ENCODE measurements at places on chromosomes 16 and 17.

DNA sequence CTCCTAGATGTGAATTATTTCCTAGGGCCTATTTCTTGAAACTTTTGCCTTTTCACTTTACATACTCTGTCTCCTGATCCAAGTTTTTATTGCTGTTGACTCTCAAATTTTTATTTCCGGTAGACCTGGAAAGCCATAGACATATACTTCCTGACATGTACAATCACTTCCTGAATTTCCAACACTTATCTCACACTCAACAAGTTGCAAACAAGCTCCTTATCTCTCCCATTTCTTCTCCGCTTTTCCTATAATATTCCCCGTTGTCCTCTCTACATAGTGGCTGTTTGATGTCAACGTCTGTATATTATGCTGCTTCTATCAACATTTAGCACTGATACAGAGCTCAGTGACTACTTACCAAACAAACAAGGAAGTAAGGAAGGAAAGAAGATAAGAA lies 59.3 kb downstream of the IKZF3 start:
- no peak for DNase-seq

- DNase-seq, result peak; percentile 78
These were observed 45.9 kb downstream of the SOCS3 start for GRCh38 chr17:78313735-78314648.

- DNase-seq, result no peak
These were observed 163.2 kb downstream of the TOX3 start for GRCh38 chr16:52383640-52384292.

DNA sequence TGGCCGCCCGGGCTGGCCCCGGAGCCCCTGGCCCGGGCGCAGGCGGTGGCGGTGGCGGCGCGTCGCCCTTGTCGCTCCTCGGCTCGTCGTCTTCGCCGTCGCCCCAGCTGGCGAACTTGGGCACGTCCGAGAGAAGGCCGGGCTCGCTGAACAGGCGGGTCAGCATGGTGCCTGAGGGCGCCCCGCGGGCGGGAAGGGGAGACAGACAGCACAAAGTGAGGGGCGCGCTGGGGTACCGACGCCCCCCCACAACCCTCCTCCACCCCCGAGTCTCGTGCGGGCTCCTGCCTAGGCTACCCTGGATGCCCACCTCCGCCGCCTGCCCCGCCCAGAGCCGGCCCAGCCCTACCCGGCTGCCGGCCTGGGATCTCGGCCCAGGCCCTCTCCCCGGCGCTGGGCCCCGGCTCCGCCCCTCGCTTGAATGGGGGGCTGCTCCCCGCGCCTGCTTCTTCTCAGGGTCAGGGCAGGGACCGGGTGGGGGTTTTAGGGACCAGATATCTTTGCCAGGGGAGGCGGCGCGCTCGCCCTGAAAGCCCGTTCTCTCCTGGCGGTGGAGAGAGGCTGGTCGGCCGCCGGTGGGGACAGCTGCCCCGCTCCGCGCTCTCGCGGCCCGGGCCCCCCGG lies 1.2 kb downstream of the NEUROD2 start:
- no peak for DNase-seq
